ENCODE measurements at places on chromosomes 2 and 18.

DNA sequence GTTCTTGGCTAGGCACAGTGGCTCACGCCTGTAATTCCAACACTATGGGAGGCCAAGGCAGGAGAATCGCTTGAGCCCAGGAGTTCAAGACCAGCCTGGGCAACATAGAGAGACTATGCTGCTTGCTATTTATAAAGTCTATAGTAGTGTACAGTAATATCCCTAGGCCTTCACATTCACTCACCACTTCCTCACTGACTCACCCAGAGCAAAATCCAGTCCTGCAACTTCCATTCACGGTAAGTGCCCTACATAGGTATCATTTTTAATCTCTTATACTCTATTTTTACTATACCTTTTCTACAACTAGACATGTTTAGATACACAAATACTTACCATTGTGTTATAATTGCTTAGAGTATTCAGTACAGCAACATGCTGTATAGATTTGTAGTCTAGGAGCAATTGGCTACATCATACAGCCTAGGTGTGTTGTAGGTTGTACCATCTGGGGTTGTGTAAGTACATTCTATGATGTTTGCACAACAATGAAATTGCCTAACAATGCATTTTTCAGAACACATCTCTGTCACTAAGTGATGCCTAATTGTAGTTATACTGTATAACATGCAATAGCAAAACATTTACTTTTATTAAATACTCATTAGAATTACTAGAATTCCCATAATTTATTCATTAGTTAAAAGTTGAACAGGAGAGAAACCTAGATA lies 8.8 kb downstream of the DHX57 start:
- DNase-seq = no peak

- no peak for DNase-seq
These were observed 48.9 kb downstream of the STK25 start for GRCh38 chr2:241459520-241459919.

DNA sequence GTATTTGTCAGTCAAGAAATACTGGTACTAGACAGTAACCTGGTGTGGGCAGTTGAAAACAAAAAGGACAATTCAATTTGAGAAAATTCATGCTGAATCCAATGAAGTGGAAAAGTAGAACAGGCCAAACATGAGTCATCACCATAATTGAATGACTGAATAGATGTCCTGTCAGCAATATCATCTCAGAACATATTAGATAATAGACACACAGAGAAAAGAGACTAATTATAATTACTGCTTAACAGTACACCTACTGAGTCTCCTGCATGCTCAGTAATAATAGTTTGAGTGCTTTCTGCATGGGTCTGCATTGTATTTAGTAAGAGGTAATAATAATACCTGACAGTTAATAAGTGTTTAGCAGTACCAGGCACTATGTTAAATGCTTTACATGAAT lies 138.6 kb upstream of the ZC3H15 start:
- no peak for DNase-seq

GRCh38 chr2:150479075-150479915 lies 8.2 kb downstream of the RND3 start:
- no peak for DNase-seq

- no peak for DNase-seq
These were observed 68.3 kb upstream of the MYT1L start for GRCh38 chr2:2399396-2399795.

GRCh38 chr2:191318729-191319078 lies 73.5 kb downstream of the MYO1B start:
- DNase-seq = no peak

GRCh38 chr2:175156534-175156933 lies 11.5 kb downstream of the ATF2 start:
- DNase-seq = no peak

GRCh38 chr2:99711144-99711543 lies 221.3 kb upstream of the REV1 start:
- no peak for DNase-seq

- no peak for DNase-seq
These were observed 42.3 kb upstream of the SLC66A3 start for GRCh38 chr2:11112870-11113428.

DNA sequence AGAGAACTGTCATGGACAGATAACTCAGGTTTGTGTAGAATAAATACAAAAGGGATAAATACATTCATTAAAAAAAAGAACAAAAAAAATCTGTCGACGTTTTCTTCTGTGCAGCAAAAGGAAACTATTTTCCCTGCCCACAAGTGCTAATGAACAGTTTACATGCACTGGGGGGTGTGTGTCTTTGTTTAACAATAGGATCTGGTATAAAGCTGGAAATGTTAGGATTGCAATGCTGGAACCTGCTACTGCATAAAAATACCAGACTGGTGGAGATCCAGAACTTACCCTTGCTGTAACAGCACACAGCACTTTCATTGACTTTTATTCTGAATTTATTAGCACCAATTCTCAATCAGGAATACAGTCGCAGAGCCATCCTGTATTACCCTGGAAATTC lies 84.6 kb upstream of the THOC1 start:
- DNase-seq = no peak

DNA sequence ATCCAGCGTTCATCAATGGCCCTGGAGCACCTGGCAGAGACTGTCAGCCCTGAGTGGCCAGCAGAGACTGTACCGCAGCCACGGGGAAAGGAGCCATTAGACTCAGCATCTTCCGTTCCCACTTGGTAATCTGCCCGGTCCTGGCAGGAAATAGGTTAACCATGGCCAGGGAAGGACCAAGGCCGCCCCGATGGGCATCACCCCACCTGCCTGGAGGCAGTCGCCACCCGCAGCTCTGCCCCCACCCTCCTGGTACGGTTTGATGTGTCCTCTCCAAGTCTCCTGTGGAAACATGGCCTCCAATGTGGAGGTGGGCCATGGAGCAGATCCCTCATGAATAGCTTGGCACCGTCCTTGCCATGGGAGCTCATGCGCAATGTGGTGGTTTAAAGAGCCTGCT lies 75.3 kb downstream of the RTP5 start:
- no peak for DNase-seq

DNA sequence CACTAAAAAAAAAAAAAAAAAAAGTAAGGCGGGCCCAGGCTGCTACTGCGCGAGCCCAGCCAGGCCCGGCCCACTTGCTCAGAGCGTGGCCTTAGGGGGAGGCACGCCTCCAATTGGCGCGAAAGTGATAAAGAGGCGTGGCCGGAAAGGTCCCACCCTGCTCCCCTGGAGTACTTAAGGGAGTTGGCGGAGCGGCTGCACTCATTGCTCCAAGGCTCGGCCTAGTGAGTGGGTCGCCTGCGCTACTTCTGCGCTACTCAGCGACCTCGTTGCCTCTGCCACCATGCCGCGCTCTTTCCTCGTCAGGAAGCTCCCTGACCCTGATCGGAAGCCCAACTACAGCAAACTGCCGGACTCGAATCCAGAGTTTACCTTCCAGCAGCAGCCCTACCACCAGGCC lies 36.9 kb downstream of the UNC80 start:
- no peak for DNase-seq

DNA sequence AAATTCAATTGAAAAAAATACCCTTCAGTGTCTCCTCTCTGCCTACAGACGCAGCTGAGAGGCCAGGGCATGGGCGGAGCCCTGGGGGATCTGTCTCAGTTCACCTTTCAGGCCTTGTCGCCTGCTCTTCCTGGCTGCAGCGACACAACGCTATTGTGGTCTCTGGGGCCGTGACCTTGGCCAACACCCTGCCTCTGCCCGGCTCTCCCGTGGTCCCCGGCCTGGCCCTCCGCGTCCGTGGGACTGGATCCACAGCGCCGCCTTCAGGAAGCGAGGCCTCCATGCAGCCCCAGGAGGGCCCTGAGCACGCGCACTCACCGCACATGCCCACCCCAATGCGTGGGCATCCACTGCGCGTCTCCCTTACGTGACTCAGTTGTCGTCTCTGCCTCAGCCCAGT lies 81.1 kb downstream of the MRPS9 start:
- DNase-seq = no peak

Measured in RWPE2 (cell line).